ENCODE measurements at places on chromosomes 5 and 9.
A peak's percentile ranks its signal among the peaks of the same experiment; 100 is the strongest.

DNA sequence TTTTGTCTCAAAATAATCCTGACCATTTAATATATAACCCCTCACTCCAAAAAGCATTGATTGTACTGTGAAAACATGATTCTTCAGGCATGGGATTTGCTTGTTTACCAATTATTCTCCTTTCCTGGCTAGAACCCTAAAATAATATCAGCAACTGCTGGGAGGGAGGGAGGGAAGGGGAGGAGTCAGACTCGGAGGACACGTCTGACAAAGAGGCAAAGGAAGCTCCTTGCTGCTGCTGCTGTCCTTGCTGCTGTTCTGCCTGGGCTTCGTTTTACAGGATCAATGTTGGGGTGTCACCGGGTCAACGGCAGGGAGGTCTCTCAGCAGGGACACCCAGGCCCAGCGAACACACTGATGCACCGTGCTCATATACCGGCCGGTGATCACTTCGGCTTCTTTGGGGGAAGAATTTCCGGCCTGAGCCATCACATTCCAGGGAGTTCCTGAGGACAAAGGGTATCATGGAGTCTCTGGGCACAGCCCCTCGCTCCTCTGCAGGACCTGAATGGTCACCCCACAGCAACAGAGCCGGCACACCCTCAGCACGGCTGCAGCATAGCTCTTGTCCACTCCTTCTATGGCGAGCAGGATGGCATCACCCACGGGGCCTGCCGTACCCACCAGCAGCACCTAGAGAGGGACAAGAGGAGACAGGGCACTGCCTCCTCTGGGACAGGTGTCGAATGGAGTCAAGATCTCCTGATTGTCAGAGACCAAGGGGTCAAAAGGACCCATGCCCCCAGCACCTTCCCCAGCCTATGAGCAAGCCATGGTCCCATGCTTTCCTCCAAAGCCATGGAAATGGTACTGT, 27.9 kb downstream of the MED10 start:
- DNase-seq = no peak

GRCh38 chr5:160555971-160556631, 134.4 kb downstream of the PTTG1 start:
- no peak for DNase-seq

- DNase-seq = no peak
Measured at GRCh38 chr5:162434281-162434680, 366.7 kb downstream of the GABRG2 start.

- DNase-seq = no peak
Measured at GRCh38 chr5:61322738-61323725, 9.0 kb upstream of the ZSWIM6 start.

GRCh38 chr5:145157841-145158240, 677.3 kb downstream of the PRELID2 start:
- peak; percentile 5 for DNase-seq

DNA sequence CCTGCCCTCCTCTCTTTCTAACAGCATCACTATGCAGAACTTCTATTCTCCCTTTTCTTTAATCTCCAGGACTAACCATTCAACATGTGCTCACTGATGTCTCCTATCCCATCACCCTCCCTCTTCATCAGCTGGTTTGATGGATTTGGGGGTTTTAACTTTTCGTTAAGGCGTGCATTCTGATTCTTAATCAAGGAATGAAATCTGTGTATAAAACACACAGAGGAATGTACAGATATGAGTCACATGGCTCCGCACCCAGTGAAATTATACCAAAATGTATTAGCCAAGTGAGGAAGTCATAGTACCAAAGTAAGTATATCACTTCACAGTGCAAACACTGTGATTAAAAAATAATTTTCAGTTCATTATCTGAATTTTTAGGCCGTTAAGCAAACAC, 35.2 kb downstream of the MARCHF11 start:
- no peak for DNase-seq

DNA sequence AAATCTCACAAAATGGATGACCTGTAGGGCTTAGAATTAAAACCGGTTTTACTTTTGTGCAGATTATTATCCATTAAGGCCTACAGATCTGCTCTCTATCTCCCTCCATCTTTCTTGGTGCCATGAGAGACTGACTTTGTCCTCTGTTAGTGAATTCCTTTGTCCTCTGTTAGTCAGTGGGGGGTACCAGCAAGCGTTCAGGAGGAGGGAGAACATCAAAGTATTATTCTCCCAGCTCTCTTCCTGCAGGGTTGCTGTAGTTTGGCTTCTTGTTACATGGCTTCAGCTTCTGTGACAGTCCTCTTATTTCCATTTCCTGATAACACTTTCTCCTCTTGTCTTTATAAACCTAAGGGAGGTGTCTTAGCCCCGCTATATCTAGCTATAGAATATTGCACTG, 850.5 kb upstream of the SEMA6A start:
- no peak for DNase-seq

DNA sequence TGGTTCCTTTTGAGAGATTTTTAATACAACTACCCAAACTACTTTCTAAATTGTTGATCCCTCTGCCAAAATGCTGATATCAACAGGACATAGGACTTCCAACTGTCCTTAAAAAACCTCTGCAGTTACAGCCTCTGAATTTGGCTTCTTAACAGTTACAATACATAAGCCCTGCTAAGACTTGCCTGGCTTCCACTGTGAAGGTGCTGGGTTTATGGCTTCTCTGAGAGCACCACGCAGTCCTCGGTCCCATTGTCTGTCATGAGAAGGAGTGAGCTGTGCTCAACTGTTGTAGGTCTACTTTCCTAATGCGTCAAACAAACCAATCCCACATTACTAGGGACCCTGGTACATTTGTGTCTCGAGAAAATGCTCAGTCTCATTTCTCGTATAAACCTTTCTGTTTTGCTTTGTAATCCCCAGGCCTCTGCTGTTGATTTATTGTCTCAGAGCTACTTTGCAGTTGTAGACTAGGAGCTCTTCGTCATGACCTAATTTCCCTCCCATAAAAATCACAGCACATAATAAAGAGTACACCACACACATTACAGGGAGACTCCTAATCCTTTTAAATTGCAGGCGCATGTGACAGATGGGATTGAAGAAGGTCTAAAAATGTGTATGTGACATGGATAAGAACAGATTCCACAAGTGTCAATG, 274.9 kb downstream of the NR3C1 start:
- no peak for DNase-seq

DNA sequence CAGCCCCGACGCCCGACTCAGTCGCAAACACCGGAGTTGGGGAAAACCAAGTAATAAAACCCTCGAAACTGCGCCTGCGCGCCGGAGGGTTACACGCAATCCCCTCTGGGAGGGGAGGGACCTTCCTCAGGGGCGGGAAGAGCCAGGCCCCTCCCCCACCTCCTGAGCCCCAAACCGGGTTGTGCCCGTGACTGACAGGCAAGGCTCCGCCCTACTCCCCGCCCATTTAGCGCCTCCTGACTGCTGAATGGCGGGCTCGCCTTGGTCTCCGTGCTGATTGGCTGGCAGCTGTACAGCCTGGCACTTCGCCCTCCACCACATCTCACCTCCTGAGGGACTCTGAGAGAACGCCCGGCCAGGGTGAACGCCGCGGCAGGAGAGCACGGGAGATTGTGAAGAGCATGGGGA, at the start of gene PRDM9:
Gene PRDM9, plus strand, starts transcription at position 332 of the 408 bp plus-strand sequence. CDS start 1,425 bp downstream, outside the sequence.
- DNase-seq = no peak

GRCh38 chr5:1297243-1297642, 2.4 kb upstream of the TERT start:
- DNase-seq = no peak

DNA sequence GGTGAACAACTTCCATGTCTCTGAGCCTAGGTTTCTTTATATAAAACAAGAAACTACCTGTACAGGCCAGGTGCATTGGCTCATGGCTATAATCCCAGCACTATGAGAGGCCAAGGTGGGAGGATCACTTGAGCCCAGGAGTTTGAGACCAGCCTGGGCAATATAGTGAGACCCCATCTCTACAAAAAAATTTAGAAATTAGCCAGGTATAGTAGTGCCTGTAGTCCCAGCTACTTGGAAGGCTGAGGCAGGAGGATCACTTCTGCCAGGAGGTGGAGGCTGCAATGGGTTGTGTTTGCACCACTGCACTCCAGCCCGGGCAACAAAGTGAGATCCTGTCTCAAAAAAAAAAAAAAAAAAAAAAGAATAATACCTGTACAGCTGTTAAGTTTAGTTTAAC, 11.1 kb downstream of the FAM13B start:
- DNase-seq = no peak

- peak; percentile 91 for DNase-seq
Measured at GRCh38 chr5:132674671-132675506, 1.1 kb downstream of the IL4 start.

GRCh38 chr9:35162605-35163315, 951 bp downstream of the UNC13B start:
- DNase-seq = no peak

GRCh38 chr5:116438979-116439554, 135.6 kb downstream of the SEMA6A start:
- DNase-seq = no peak

- DNase-seq = peak; percentile 28
Measured at GRCh38 chr5:38948501-38948900, 102.7 kb downstream of the OSMR start.

All from AG04449 (cell line).